ENCODE measurements at places on chromosomes 4 and X.

DNA sequence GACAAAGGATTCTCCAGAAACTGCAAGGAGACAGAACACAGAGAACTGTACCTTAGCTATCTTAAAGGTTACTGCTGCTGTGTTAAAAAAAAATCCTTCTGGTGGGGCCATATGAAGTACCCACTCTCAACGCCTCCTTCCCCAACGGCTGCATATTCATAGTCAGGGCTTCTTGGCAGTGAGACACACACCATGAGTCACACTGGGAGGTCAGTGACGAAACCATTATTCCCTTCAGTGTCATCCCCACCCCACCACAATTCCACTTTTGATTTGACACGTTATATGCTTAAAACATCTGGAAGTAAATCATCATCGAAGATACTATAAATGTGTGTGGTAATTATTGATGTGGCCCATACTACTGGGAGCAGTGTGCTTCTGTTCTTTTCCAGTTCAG is 271.5 kb downstream of the LDB2 start:
- DNase-seq = peak; percentile 94

- no peak for DNase-seq
Measured at GRCh38 chr4:80371046-80371445, 35.5 kb downstream of the CFAP299 start.

- no peak for DNase-seq
Measured at GRCh38 chrX:153874366-153875125, 11.4 kb downstream of the L1CAM start.

- DNase-seq = no peak
Measured at GRCh38 chr4:123315617-123316016, 81.0 kb upstream of the SPRY1 start.

DNA sequence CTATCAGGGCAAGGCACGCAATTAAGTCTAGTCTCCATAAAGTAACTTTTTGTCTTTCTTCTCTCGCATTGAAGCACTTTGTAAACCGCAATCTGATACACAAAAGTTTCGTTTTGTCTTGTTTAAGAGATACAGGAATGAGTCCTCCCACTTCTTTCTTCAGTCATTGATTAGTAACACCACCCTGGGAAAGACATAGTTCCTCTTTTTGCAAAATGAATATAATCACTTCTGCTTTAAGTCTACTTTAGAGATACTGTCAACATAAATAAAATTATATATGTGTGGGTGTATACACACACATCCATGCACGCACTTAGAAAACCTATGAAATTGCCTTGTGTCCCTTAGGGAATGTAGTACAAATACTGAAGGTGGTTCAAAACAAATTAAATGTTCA is 11.7 kb downstream of the COQ2 start:
- DNase-seq = no peak

- no peak for DNase-seq
Measured at GRCh38 chr4:54315561-54316538, 86.8 kb downstream of the PDGFRA start.

- DNase-seq = no peak
Measured at GRCh38 chr4:2733001-2733843, 22.9 kb downstream of the TNIP2 start.

GRCh38 chr4:86955888-86956451 is 21.2 kb downstream of the AFF1 start:
- no peak for DNase-seq

DNA sequence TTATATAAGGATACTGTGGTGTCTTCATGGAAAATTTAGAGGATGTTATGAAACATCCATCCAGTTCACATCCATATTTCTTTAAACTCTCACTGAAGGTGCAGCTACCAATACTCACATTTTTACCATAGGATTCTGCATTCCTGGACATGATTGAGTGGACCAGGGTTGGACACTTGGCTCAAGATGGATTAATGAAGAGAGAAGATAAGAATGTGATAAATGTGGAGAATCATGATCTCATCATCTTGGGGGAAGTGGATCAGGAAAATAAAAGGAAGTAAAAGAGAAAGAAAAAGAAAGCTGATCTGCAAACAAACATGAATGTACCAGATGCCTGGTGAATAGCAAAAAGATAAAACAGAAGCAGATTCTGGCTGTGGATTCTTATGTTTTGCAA is 175.4 kb downstream of the NPFFR2 start:
- no peak for DNase-seq

DNA sequence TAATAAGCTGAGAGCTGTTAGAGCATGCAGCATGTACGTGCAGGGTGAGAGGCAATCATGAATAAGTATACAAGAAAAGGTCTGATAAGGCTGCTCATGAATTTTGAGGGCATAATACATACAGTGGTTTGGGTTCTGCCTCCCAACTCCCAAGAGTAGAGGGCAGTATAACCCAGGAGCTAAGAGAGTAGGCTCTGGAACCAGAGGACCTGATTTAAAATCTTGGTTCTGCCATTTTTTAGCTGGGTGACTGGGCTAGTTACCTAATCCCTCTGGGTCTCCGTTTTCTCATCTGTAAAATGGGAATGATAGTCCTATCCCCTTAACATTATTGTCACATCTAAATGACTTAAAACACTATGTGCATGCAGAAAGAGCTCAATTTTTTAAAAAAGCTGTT is 85.3 kb downstream of the LNX1 start:
- DNase-seq = no peak

GRCh38 chr4:146212781-146213180 is 1.6 kb upstream of the REELD1 start:
- DNase-seq = no peak

DNA sequence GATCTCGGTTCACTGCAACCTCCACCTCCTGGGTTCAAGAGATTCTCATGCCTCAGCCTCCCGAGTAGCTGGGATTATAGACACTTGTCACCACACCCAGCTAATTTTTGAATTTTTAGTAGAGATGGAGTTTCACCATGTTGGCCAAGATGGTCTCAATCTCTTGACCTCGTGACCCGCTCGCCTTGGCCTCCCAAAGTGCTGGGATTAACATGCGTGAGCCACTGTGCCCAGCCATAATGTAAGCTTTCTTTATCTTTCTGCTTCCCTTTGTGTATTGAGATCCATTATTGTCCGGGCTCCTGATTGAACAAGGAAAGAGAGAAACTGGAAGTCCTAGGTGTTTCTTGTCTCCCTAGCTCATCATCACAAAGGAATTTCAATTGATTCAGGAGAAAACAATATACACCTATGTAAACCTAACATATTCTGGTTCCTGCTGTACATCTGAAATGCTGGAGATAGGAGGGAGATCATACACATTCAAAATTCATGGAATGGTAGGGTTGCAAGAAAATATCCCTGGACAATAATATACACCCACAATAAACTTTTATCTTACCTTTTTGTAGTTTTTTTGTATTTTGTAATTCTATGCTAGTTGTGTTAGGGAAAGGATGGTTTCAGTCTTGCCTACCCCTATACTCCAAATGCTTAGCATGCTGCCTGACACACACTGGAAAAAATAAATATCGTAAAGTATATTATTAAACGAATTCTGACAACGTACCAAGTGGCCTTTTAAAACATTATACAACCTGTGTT is 194.4 kb upstream of the HS3ST1 start:
- no peak for DNase-seq

- no peak for DNase-seq
Measured at GRCh38 chr4:176387571-176387970, 67.8 kb downstream of the SPCS3 start.

- no peak for DNase-seq
Measured at GRCh38 chr4:183287677-183288076, 32.4 kb downstream of the CLDN22 start.

GRCh38 chrX:42934020-42934726 is 156.2 kb upstream of the PPP1R2C start:
- DNase-seq = no peak

DNA sequence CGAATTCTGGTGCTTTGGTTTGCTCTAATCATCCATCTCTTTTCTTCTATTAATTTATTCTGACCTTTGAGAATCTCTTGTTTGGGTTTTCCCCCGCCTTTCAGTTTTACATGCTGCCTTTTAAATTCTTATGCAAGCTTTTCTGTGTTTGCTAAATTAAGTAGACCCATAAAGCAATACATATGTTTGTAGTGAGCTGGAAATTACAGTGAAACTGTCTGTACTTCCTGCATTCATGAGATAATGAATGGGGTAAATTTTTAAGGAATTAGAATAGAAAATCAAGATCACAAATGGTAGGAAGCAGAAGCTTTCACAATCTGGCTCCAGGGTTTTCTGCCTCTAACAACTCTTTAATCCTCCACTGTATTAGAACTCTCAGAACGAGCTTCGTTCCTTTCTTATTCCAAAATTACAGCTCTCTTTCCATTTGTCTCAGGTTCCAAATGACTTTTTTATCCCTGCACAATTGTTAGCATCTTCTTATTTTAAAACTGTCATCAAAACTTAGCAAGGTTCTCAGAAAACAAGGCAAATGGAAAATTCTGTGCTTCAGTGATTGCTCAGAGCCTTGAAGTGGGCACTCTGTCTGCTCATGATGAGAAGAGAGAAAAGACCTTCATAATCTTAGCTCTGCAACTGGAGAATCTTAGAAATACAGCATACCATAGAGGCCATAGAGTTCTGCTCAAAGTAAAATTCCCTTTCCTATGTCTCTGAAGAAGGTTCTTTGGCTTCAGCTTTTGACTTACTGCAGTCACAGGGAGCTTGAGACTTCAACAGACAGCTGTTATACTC is 108.2 kb downstream of the EGF start:
- no peak for DNase-seq

GRCh38 chr4:156970501-156971164 is 966 bp downstream of the PDGFC start:
- DNase-seq = no peak

DNA sequence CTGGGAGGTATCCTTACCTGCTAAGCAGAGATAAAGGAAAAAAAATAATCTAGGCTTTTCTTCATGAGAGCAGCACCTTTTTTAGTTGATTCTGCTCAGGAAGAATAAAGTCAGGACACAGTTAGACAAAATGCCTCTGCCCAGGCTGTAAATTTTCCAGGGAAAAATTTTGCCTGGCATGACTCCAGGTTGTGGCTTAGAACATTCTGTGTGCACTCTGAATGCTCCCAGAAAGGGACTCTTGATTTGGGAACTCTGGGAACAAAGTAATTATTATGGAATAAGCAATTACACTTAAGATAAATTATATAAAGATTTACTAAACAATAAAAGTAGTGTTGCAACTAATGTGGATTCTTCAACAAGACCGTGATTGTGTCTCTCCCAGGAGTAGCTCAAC is 826.2 kb upstream of the TENM3 start:
- no peak for DNase-seq

- no peak for DNase-seq
Measured at GRCh38 chr4:83381173-83381572, 46.5 kb upstream of the HPSE start.
